ENCODE measurements at places on chromosomes 3 and 15.

GRCh38 chr15:64883997-64884511 is 27.6 kb upstream of the ANKDD1A start:
- peak; percentile 55 for DNase-seq

DNA sequence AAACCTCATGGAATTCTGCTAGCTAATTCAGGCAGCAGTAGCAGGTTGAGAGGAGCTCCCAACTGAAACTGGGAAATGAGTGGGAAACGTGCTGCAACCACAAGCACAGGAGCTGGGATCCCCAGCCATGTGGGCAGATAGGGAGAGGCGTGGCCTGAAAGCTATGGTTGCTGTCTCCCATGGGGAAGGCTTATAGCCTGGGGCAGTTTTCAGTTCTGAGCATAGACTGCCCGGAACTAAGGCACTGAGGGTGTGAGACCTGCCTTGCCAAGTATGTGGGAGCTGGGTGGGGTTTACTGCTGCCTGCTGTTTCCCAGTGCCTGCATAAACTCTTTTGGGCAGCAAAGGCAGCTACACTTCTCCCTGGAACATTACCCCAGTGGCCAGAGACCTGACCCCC is 229.5 kb downstream of the TUSC7 start:
- DNase-seq: no peak

- DNase-seq: no peak
These were observed 245.3 kb downstream of the FEZF2 start for GRCh38 chr3:62128051-62128450.

GRCh38 chr3:161821591-161821990 is 325.0 kb downstream of the OTOL1 start:
- DNase-seq: no peak

- no peak for DNase-seq
These were observed 251.9 kb downstream of the CDIN1 start for GRCh38 chr15:36831125-36831903.

DNA sequence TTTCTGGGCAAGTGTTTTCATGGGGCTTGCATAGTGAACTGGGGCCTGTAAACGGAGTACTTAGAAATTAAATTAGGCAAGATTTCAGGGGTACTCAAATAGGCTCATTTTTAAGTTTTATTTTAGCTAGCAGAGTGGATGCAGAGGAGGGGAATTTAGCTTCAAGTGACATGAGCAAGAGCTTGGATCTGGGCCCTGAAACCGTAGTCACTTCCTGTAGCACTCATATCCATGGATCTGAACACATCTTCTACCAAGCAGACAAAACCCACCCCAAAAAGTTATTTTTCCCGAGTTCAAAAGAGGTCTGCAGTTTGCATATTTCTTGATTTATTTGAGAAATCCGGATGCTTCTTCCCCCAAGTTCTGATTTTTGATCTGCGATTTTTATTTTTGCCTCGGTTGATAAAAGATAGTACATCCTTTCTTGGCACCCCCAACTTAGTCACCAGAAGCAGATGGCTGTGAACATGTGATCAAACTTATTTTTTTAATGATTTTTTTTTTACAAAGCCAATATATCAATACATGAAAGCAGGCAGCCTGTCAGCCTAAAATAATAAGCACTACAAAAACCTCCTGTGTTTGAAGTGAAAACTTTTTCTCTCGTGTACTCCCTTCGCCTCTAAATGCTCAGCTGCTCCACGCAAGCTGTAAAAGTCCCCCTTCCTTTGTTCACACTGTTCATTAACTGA is 36.6 kb upstream of the STT3B start:
- DNase-seq: no peak

DNA sequence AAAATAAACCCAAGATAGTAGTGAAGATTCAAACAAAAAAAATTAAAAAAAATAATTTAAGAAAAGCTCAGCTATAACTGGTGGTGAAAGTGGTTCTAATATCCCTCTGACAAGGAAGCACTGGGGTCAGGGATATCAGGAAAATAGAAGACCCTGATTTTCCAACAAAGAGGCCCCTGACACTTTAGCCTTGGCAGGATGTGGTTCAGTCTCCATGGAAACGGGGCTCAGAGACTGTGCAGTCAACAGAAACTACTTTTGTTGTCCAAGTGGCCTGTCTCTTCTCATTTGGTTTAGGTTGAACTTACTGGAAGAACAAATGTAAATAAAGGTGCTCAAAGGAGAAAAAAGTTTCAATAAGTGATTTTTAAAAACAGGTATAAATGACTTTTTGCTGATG is 27.2 kb downstream of the INTS14 start:
- DNase-seq: no peak

GRCh38 chr15:55221090-55222011 is 24.6 kb upstream of the RSL24D1 start:
- DNase-seq: no peak

- no peak for DNase-seq
These were observed 29.4 kb upstream of the MYZAP start for GRCh38 chr15:57562196-57562769.

GRCh38 chr15:26081758-26082220 is 218.7 kb upstream of the ATP10A start:
- DNase-seq: no peak

GRCh38 chr15:68479406-68479805 is 47.4 kb upstream of the ITGA11 start:
- DNase-seq: no peak

DNA sequence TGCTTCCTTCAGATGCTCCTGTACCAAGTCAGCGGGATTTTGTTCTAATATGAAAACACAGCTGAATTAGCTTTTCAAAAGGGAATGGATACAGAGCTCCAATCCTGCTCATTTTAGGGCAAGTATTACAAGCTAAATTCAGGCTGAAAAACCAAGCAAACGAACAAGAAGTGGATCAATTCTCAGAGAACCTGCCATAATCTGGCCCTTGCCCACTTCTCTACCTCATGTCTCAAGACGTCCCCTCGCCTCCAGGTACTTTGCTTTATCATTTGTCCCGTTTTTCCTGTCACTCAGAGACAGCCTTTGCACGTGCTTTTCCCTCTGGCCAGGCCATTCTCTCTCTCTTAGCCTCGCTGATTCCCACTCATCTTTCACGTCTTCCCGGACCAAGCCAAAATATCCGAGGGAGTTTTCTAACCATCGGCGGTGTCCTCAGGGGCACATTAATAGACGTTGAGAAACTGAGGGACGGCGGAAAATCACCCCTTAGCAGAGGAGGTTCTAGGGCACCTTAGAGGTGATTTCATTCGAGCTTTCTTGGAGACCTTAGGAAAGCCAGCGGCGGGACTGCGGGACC is 654 bp downstream of the SUSD5 start:
- DNase-seq: no peak

DNA sequence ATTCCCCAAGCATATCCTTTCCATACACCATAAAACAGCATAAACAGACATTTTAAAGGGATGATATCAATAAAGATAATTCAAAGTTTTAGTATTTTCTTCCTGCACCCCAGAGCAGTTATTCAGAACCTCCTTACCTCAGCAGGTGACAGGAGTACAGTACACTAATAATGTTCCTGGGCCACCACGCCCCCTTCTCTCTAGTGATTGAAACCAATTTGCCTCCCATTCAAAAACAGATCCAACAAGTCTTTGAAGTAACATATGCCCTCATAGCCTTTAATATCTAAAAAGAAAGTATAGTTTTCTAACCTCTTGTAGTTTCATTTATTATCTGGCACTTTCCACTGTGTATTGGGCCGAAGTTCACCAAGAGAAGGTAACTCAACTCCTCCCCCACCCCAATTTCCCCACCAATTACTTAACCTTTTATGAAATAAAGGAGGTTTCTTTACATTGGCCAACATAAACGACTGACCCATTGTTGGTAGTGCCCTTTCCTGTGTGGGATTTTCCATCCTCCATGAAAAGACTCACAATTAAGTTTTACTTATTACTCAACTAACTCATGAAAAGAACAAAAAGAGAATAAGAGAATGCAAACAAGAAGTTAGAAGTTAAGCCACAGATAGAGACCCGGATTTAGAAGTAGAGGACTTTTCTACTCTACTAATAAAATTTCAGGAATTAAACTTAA is 5.0 kb upstream of the ATP8B4 start:
- DNase-seq: no peak

- no peak for DNase-seq
These were observed 476.0 kb upstream of the TBL1XR1 start for GRCh38 chr3:177673112-177673914.

GRCh38 chr3:57682284-57682683 is 10.6 kb downstream of the DENND6A start:
- no peak for DNase-seq

- no peak for DNase-seq
These were observed 250.5 kb downstream of the ADAMTSL3 start for GRCh38 chr15:83904107-83905040.

GRCh38 chr3:15815696-15816095 is 17.9 kb upstream of the ANKRD28 start:
- DNase-seq: no peak

- DNase-seq: no peak
These were observed 17.3 kb upstream of the SUCNR1 start for GRCh38 chr3:151856118-151856517.

GRCh38 chr15:60272623-60273022 is 125.2 kb downstream of the ANXA2 start:
- no peak for DNase-seq

GRCh38 chr3:151387432-151387831 is 2.9 kb upstream of the P2RY12 start:
- no peak for DNase-seq

DNA sequence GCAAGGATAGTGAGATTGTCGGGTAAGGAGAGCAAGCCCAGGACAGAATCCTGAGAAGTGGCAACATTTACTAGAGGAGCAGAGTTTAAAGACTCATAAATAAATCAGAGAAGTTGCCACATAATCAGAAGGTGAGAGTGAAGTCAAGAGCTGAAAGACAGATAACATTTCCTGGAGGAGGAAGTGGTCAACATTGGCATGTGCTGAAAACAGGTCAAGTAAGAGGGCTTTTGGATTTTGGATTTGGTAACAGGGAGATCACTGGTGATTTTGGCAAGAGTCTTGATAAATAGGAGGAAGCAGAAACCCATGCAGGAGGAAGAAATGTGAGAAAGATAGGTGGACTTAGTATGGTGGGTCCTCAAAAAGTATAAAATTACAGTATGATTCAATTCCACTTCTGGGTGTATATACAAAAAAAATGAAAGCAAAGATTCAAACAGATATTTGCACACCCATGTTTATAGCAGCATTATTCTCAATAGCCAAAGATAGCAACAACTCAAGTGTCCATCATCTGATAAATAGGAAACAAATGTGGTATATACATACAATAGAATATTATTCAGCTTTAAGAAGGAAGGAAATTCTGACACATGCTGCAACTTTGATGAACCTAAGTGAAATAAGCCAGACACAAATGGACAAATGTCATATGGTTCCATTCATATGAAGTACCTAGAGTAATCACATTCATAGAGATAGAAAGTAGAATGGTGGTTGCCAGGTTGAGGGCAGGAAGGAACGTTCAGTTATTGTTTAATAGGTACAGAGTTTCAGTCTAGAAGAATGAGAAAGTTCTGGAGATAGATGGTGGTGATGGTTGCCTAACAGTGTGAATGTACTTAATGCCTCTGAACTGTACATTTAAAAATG is 27.3 kb upstream of the MBNL1 start:
- DNase-seq: no peak

DNA sequence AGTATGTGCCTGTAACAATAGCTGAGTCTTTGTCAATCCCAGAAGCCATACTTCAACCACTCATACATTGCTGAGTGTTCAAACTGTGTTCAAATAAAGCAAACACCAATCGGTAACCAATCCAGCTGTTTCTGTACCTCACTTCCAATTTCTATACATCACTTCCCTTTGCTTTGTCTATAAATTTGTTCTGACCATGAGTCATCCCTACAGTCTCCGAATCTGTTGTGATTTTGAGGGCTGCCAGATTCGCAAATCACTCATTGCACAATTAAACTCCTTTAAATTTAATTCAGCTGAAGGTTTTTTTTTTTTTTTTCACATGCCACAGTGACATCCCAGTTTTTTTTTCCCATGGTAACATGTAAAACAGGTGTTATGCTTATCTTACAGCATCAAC is 870.3 kb downstream of the NAALADL2 start:
- DNase-seq: no peak

GRCh38 chr3:118808723-118809122 is 225.9 kb downstream of the IGSF11 start:
- no peak for DNase-seq

DNA sequence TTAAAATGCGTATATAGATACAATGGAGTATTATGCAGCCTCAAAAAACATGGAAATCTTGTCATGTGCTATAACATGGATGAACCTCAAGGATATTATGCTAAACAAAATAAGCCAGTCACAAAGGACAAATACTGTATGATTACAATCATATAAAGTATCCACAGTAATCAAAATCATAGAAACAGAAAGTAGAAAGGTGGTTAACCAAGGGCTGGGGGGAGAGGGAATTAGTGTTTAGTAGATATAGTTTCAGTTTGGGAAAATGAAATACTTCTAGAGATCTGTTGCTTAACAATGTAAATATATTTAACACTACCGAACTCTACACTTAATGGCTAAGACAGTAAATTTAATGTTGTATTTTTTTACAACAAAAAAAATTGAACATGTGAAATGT is 9.0 kb downstream of the TOP2B start:
- DNase-seq: no peak

DNA sequence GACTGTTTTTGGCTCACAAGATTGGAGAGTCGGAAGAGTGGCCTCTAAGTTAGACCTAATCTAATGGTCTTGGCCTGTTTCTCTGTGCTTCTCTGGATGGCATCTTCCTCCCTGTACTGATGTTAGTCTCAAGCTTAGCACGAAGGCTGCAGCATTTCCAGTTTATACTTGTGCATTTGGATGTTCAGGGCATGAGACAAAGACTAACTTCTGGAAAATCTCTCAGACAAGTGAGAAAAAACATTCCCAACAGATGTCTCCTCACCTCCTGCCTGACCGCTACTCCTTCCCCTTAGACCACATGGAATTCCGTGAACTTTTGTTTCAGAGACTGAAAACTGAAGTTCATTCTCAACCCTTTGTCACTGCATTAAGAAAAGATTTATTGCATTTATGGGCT is 410.8 kb upstream of the MCTP2 start:
- DNase-seq: no peak

DNA sequence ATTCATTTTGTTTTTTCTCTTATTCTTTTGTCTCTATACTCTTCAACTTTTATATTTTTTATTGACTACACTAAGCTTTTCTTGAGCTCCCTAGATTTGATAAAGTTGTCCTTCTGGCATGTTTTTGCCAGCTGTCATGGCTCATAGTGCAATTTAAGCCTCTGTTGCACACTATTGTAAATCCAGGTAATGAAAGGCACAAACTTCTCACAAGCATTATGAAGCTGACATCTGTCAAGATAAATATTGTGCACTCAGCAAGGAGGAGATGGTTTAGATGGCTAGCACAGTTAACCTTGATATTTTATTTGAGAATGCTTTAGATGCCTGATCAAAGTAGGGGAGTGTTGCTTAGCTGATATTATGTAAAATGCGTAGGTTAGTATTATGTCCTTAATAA is 1280.9 kb downstream of the NSUN3 start:
- no peak for DNase-seq

- no peak for DNase-seq
These were observed 77.1 kb upstream of the CACNA2D3 start for GRCh38 chr3:54045061-54045815.

- DNase-seq: no peak
These were observed 109.7 kb upstream of the LRIG1 start for GRCh38 chr3:66610562-66610909.
